ENCODE measurements at places on chromosomes 2 and 18. TPM values are rescaled to one million over a fixed set of nuclear protein-coding genes. Genes with fewer than 3 reads are reported as not detected.

GCFC2 gene
- total RNA-seq: 19.0 TPM

UPP2 gene
- not detected for total RNA-seq

C2orf66 gene
- total RNA-seq: not detected

SMPD4 gene
- 52.7 TPM for total RNA-seq

SDC1 gene
- 549 TPM for total RNA-seq

TOGARAM2 gene
- total RNA-seq: 0.70 TPM

EML4 gene
- 38.9 TPM for total RNA-seq

CABYR gene
- total RNA-seq: 1.2 TPM

TMEFF2 gene
- total RNA-seq: not detected

LIPT1 gene
- total RNA-seq: 6.9 TPM

MALL gene
- 49.2 TPM for total RNA-seq

IL1A gene
- 0.76 TPM for total RNA-seq

IL18R1 gene
- 0.89 TPM for total RNA-seq

All from suprapubic skin (tissue), 4 donors.